ENCODE measurements at places on chromosomes 2 and 18.
A peak's percentile ranks its signal among the peaks of the same experiment; 100 is the strongest.

DNA sequence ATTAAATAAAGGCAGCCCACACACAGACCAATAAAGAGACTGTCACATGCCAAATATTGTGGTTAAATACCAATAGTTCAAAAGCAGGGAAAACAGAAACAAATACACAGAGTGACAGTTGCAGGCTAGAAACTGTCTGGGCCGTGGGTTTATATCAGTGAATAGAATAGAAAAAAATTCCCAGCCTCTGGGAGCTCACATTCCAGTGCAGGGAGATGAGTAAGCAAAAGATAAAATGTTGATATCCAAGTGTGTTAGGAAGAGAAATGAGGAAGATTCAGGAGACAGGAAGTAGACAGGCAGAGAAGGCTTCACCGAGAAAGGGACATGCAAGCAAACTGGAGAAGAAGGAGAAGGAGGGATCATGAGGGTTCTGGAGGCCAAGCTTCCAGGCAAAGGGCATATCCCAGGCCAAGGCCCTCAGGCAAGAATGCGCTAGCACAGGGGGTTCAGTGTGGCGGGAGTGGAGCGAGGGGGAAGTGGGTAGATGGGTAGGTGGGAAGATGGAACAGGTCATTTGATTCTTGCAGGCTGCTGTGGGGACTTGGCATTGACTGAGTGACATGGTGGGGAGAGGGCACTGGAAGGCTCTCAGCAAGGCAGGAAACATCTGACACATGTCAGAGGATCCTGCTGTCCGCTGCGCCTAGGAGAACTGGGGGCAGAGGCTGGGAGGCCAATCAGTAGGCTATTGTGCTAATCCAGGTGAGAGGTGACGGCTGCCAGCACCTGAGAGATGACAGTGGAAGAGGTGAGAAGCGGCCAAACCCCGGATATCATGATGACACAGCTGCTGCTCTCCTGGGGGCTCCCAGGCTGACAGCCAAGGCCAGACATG lies 89.2 kb downstream of the ZBTB7C start:
- DNase-seq: no peak

DNA sequence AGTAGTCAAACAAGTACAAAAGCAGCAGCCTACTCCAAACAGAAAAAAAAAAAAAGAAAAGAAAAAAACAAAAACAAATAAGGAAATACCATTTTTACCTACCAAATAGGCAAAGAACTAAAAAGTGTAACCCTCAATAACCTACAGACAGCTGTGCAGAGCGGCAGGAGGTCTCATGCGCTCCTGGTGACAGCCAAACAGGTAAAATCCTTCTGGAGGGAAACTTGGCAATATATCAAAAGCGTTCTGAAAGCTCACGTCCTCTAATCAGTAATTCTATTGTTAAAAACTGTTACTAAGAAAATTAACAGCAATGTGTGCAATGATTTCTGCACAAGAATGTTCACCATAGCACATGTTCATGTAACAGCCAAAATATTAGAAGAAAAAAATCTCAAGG lies 105.6 kb downstream of the AFF3 start:
- DNase-seq: no peak

DNA sequence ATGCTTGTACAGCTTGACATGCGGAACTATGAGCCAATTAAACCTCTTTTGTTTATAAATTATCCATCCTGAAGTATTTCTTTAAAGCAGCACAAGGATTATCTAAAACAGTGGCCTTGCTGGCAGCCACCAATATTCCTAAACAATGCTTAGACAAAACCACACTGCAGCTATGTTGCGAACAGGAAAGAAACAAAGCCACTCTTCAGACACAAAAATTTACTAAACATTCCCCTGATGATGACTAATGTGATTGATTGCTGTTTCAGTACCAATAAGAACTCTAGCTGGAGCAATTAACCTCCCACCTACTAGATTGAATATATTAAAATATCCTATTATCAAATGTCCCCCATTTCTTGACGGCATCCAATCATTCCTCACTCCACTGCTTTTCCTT lies 325.8 kb upstream of the REG3G start:
- DNase-seq: no peak

DNA sequence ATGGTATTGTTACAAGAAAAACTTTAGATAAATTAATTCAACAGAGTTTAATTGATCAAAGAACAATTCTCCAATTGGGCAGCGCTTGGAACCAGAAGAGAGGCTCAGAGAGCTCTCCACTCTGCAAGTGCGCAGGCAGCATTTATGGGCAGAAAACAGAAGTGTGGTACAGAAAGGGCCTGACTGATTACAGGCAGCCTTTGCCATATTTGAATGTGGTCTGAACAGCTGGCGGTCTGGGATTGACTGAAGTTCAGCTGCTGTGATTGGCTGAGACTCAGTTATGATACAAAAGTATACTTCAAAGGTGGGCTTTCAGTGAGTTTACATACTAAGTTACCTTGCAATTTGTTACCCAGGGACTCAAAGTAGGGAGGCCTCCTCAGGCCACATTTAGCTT lies 301.3 kb upstream of the ID2 start:
- no peak for DNase-seq

DNA sequence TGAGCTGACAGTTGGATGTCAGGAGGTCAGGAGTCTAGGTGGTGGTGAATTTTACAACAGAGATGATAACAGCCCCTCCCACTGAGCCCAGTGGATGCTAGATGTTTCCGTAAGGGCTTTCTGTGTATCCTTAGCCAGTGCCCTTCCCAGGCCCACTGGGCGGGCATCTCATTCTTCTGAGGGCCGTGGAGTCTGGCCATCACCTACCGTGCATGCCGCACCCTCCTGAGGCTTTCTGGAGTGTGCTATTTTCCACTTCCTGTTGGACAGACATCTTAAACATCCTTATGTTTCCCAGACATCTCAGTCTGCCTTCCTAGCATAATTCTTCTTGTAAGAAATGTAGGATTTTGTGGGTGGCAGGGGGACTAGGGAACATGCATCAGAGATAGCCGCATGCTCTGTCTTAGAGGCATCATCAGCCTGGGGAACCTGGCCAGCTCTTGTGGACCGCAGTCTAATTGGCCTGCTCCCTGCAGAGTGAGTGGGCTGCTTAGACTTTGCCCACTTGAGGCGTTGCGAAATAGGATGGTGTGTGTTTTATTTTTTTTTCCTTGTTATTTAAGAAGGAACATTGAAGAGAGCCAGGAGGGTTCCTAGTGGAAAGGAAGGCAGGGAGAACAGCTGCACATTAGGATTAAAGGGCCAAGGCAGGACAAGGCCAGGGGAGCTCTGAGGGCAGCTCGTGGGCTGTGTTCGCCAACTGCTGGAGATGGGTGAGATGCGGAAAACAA lies 135.8 kb downstream of the SH3RF3 start:
- DNase-seq: no peak

GRCh38 chr2:147636886-147637285 lies 207.9 kb upstream of the ACVR2A start:
- DNase-seq: no peak

- no peak for DNase-seq
These were observed 269.4 kb upstream of the TCF4 start for GRCh38 chr18:55857409-55857808.

DNA sequence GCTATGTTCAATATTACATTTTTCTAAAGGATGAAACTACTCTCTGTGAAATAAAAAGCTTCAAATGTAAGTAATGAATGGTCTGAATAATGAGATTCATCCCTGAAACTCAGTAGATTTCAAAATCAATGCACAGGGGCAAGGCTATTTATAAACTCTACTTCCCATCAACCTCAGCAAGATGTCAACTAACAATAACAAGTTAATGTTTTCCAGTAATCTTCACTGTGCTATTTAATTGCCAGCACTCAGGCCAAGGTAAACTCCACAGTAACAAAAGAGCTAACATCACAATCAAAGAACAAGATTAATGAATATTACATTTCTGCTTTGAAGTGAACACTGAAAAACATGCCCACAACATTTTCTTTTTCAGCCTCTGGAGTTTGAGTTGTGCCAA lies 144.3 kb upstream of the ZFP36L2 start:
- no peak for DNase-seq

DNA sequence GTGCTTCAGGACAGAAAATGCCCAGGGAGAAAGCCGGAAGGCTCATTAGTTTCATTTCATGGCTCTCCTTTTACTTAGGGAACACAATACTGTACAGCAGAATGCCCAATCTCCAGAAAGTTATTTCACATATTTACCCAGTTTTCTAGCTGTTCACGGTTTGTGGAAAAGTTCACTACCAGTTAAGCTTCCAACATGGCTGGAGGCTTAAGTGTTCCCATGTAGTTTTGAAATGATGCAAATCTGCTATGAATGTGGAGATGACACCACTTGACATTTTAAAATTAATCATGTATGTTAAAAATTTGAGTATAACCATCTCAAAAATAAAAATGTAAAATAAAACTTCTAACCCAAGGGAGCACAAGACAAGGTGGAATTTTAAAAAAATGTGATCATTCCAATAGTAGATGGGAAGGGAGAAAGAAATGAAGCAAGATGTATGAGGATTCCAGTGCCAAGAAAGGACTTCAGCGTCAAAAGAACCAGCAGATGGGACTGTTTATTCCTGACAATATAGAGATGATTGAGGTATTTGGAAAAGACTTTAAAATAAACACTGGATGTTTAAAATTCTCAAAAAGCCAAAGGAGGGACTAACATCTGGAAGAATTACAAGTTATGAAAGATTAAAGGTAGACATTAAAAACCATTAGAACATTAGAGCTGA lies 60.9 kb upstream of the OSR1 start:
- DNase-seq: no peak

- DNase-seq: no peak
These were observed 105.0 kb upstream of the SMAD7 start for GRCh38 chr18:49055754-49056172.

GRCh38 chr2:182182436-182182835 lies 196.8 kb downstream of the PPP1R1C start:
- no peak for DNase-seq

DNA sequence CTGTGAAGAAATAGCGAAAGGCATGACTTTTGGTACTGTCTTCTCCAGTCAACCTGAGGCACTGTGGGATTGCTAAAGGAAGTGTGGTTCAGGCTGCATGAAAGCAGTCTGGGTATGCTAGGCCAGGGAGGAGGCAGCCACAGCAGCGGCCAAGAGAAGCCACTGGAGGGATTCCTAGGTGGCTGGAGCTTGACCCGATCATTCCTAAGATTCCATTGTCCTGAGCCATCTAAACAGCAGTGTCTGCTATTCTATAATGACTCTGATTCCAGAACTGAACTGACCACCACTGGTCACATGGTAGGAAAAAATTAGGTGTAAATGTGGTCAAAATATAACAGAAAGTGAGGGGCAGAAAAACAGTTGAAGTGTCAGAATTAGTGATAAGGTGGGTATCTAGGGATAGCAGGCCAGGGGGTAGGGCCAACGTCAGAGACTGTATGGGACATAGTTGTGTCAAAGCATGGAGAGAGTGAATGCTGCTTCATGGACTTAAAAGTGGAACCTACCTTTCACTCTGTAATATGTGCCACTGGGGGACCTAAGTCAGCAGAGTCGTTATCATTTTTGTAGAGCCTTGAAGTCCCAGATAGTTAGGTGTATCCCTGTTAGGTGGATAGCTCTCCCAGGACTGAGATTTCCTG lies 204.6 kb downstream of the CTNNA2 start:
- DNase-seq: no peak

DNA sequence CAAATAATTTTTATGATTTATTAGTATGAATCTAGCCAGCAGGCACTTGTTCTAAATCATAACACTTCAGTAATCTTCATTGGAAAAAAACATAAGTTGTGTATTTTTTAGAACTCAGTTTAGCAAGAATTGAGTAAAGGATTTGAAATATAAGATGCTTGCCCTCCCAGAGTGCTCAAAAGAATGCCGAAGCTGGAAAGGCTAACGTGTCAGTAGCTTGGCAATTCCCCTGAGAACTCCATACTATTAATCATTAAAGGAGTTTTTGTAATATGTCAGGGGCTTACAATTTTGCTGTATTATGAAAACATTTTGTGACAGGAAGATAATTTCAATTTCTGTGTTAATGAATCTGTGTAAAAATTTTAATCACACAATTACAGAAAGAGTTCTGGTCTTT lies 122.7 kb downstream of the GULP1 start:
- no peak for DNase-seq

- DNase-seq: no peak
These were observed 60.5 kb downstream of the MAP4K4 start for GRCh38 chr2:101758001-101758400.

GRCh38 chr18:69958422-69958821 lies 10.7 kb upstream of the CD226 start:
- no peak for DNase-seq

DNA sequence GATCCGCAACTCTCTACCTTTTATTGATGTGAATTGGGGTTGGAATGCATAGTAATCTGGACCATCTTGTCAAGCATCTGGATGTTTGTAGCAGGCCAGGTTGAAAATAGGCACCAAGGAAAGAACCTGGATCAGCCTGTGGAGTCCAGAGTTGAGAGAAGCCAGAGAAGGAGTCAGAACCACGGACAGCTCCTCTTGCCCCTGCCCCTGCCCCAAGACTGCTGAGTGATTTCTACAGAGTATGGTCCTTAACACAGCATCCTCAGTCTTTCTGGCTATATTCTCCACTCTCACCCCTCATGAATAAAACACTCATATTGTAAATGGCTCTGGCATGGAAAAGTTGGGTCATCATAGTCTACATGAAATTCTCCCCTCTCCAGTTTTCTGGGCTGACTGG lies 154.6 kb downstream of the LOXHD1 start:
- no peak for DNase-seq

- DNase-seq: peak; percentile 23
These were observed 643 bp downstream of the PLCL1 start for GRCh38 chr2:197804758-197805714.

DNA sequence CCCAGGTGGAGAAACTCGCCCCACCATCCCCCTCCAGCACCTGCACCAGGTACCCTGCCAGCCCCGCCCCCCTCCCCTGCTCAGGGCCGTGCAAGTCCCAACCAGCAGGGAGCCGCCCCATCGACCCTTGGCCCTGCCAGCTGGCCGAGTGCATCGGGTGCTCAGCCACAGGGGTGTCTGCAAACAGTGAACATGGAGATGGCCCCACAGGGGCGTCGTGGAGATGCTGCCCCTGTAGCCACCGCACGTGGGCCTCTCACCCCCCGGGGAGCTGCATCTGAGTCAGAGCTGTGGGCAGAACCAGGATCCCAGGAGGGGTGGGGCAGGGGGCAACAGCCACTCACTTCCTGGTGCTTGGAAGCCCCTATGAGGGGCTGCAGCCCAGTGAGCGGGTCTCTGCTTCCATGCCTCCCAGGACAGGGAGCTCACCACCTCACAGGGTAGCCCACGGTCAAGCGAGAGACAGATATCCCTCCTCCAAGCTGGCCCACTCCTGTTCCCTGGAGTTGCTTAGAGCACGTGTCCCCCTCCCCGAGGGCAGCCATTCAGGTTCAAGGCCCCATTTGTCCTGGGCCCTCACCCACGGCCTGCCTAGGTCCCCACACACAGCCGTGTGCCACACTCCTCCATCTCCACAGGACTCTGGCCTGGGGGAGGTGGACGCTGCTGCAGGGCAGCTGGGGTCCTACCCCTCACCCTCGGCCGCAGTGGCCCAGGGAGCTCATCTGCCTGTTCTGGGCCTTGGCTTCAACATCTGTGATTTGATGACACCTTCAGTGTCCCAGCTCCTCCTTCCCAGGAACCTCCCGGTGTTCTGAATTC lies 1.1 kb upstream of the MAB21L4 start:
- peak; percentile 89 for DNase-seq

Data from HuH-7.5 (cell line).